ENCODE measurements at places on chromosomes 7 and 10.
A peak's percentile ranks its signal among the peaks of the same experiment; 100 is the strongest.

- no peak for DNase-seq
These were observed 102.7 kb upstream of the NPTX2 start for GRCh38 chr7:98514211-98515031.

GRCh38 chr10:132464256-132465192 is 67.5 kb downstream of the PWWP2B start:
- DNase-seq: peak; percentile 86

- no peak for DNase-seq
These were observed 157.0 kb downstream of the ARID5B start for GRCh38 chr10:62058476-62058875.

- DNase-seq: no peak
These were observed 81.5 kb upstream of the VIPR2 start for GRCh38 chr7:159226011-159226702.

GRCh38 chr7:112206991-112207592 is 597 bp downstream of the ZNF277 start:
- DNase-seq: no peak

GRCh38 chr7:147811923-147812322 is 778.6 kb upstream of the C7orf33 start:
- no peak for DNase-seq
